Smooth muscle cell of bladder (primary cell): ENCODE measurements at places on chromosomes 7 and 10. TPM values are rescaled to one million over a fixed set of nuclear protein-coding genes. Genes with fewer than 3 reads are reported as not detected.

ANXA8 gene
- 1.1 and 1.4 TPM in 2 replicates for total RNA-seq

AS3MT gene
- total RNA-seq, result 6.1 and 13.0 TPM in 2 replicates

AOC1 gene
- 0.14 TPM in 1 of 2 replicates, not detected in the other for total RNA-seq

C7orf25 gene
- total RNA-seq, result 3.3 and 5.1 TPM in 2 replicates

RHBDD2 gene
- 19.5 and 30.2 TPM in 2 replicates for total RNA-seq

TUBB8 gene
- under 0.01 TPM in 1 of 2 replicates, not detected in the other for total RNA-seq

MYH16 gene
- not detected in 2 replicates for total RNA-seq

URGCP gene
- total RNA-seq, result 22.9 and 25.2 TPM in 2 replicates

PDE1C gene
- total RNA-seq, result 0.92 and 2.7 TPM in 2 replicates

CASP2 gene
- 4.0 and 5.4 TPM in 2 replicates for total RNA-seq

GRB10 gene
- total RNA-seq, result 28.8 and 34.8 TPM in 2 replicates

LRRC72 gene
- total RNA-seq, result not detected in 2 replicates

TAS2R3 gene
- 0.85 and 1.8 TPM in 2 replicates for total RNA-seq

NUTM2E gene
- under 0.01 TPM in 1 of 2 replicates, not detected in the other for total RNA-seq

RHOBTB1 gene
- total RNA-seq, result 34.4 and 45.8 TPM in 2 replicates

COL26A1 gene
- total RNA-seq, result not detected in 2 replicates

GBX1 gene
- not detected in 2 replicates for total RNA-seq

PNLIP gene
- total RNA-seq, result not detected in 2 replicates

CTAGE15 gene
- total RNA-seq, result 0.14 and 0.18 TPM in 2 replicates

PTPN20 gene
- 0.14 and 1.5 TPM in 2 replicates for total RNA-seq

STAG3 gene
- total RNA-seq, result 0.28 TPM in 2 replicates

GNAI1 gene
- 52.7 and 53.5 TPM in 2 replicates for total RNA-seq

GIMAP1 gene
- under 0.01 TPM in 2 replicates for total RNA-seq

STOX1 gene
- 0.14 and 0.18 TPM in 2 replicates for total RNA-seq

PPP1R9A gene
- 0.14 and 0.18 TPM in 2 replicates for total RNA-seq

NAMPT gene
- 220 and 275 TPM in 2 replicates for total RNA-seq

FAM25A gene
- not detected in 2 replicates for total RNA-seq

A1CF gene
- not detected in 2 replicates for total RNA-seq

LRRC4 gene
- 0.28 and 0.46 TPM in 2 replicates for total RNA-seq
